ENCODE measurements at places on chromosomes 5 and 9.

- no peak for DNase-seq
Observed at GRCh38 chr9:96056226-96056625, 180.7 kb downstream of the ERCC6L2 start.

- no peak for DNase-seq
Observed at GRCh38 chr5:57531333-57531732, 48.7 kb upstream of the ACTBL2 start.

DNA sequence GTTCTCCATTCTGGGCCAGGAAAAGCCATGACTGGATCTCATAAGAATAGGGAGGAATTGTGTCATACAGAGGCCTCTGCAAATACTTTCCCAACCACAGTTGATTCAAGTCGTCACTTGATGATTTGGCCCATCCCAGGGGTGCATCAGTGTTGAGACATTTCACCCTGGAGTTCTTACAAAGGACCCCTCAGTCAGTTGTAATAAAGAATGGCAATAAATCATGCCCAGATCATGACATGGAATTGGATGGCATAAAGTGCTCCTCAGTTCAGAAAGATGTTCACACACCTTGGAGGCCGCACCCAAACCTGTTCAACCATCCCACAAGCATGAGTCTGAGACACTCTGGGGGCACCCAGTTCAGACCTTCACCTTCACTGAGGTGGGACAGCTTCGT is 168.1 kb downstream of the NR3C1 start:
- no peak for DNase-seq

DNA sequence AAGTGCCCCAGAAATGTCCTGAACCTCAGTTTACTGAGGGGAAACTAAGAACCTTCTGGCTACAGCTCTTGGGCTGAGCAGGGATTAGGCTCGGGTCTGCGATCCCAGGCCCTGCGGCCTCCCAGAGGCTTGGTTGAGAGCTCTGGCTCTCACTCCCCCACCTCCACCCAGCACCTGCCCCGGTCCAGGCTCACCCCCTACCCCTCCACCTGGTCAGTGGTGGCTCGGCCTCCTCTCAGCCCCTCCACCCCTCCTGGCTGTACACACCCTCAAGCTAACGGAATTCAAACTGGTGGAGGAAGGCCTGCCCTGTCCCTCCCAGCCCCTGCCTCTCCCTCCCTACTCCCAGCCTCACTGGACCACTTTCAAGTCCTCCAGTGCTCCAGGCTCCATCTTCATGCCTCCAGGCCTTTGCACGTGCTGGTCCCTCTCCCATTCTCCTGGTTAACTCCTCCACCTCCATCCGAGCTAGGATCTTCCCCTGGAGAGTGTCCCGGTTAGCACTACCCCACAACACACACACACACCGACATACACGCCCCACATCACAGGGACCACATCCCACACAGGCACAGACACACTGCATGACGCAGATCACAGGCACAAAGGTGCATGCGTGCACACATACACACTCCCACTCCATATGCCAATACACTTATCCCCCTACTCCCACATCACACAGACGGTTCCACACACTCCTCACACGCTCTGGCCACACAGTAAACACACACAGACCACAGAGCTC is 130.9 kb downstream of the C9orf50 start:
- peak; percentile 21 for DNase-seq

- no peak for DNase-seq
Observed at GRCh38 chr5:124979251-124979650, 232.8 kb upstream of the ZNF608 start.

GRCh38 chr5:94841598-94842322 is 223.3 kb downstream of the SLF1 start:
- DNase-seq = no peak

GRCh38 chr5:120464627-120465435 is 731 bp downstream of the PRR16 start:
- no peak for DNase-seq

GRCh38 chr9:136771907-136772415 is 7.6 kb upstream of the LCN15 start:
- no peak for DNase-seq

DNA sequence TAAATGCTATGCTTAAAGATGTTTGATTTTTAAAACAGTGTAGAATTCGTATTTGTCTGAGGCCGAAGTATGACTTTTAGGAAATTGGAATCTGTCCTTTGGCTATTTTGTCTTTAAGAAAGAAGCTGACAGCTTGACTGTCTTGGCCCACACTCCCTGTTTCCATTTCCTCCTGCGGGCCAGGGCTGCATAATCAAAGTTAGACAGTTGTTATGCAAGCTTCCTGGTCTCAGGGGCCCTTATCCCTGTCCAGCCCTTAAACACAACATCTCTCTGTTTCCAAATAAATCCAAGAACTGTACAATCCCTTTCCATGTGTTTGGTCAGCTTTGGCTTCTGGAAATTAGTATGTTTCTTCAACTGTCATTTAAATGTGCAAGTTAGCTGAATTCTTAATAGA is 54.6 kb upstream of the ECM2 start:
- DNase-seq = no peak

- no peak for DNase-seq
Observed at GRCh38 chr9:131545786-131546335, 538 bp downstream of the PRRT1B start.

DNA sequence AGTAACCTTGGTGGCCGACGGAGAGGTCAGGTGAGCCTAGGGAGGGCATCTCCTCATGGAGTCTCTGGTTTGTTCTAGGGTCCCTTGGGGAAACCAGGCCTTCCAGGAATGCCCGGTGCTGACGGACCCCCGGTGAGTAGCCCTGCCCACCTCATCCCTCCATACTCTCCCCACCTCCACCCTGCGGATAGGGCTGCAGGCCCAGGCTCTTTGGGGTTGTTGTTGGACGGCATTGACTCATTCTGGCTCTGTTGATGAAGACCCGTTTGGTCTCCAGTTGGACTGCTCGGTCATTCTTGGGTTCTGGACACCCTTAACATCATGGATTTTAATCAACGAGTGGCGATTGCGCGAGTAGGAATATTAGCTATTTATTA is 112.3 kb upstream of the FCN2 start:
- DNase-seq = no peak

GRCh38 chr5:141508798-141509611 is 20.1 kb downstream of the PCDHGC5 start:
- peak; percentile 51 for DNase-seq

DNA sequence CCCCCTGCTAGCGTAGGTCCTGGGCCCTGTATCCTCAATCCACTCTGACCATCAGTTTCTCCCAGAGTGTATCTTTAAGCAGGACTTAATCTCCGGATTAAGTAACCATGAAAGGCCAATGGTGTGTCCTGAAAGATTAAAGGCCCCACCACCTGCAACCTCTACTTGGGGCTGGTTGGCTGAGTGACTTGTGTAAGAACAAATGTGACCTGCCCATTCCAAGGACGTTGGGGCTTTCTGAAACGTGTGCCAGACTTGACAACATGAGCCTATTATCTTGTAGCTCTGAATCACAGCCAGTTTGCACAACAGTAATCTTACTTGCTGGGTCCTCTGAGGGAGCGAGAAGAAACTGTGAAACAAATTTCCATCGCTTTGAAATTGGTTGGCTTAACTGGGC is 3.1 kb upstream of the PRELID2 start:
- DNase-seq = no peak

- DNase-seq = no peak
Observed at GRCh38 chr5:111068213-111068612, 3.3 kb upstream of the TSLP start.

GRCh38 chr5:139150367-139150999 is 47.7 kb downstream of the SIL1 start:
- no peak for DNase-seq

GRCh38 chr9:34037626-34038025 is 11.1 kb downstream of the UBAP2 start:
- no peak for DNase-seq

DNA sequence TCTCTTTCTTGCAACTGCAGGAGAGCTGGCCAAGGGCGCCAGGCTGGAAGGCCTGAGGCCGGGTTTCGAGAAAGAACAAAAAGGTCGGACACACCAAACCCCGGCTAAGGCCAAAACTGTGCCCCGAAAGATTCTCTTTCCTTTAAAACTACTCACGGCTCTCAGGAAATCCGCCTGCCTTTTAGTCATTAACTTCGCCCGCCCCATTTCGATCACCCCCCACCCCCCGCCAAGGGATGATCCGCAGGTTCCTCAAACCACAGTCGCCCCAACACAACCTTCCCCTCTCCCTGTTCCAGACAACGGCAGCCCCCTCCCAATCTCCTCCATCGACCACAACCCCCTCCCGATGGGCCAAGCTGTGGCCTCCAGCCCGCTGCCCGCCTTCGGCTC is 536 bp downstream of the FEM1C start:
- DNase-seq = peak; percentile 35

GRCh38 chr9:95077766-95078370 is 239.6 kb downstream of the FANCC start:
- DNase-seq = no peak

- no peak for DNase-seq
Observed at GRCh38 chr9:136059321-136059791, 35.7 kb downstream of the NACC2 start.

DNA sequence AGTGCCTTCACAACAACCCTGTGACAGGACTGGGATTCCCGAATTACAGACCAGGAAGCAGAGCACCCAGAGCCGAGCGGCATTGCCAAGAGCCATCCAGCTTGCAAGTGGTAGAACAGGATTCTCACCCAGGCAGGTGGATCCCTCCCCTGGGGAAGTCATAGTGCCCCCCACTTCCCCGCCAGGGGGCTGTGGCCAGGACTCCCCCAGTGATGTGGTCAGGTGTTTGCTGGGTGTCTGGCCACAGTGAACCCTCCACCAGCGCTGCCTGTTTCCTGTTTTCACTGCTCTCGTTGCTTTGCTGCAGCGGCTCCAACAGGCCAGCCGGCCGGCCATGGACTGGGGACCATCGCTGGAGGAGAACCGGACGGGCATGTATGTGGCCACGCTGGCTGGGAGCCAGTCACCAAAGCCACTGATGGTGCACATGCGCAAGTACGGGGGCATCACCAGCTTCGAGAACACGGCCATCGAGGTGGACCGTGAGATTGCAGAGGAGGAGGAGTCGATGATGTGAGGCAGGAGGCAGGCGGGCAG is 19.3 kb downstream of the SLC6A7 start:
- DNase-seq = no peak

DNA sequence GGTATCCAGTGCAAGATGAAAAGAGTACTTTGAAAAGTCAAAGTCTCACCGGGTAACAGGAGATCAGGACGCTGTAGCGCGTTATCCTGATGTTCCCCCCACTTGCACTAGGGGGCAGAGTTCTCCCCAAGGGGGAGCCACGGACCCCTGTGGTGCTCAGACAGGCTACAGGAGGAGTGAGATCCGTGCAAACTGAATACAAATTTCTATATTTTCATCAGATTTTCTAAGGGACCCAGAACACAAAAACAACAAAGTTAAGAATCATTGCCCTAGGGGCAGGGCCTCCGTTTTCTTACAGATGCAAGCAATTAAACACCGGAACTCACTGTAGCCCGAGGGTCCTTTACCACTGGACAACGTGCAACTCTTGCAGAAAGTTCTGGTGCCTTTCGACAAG is 2.0 kb downstream of the MYO10 start:
- peak; percentile 23 for DNase-seq

DNA sequence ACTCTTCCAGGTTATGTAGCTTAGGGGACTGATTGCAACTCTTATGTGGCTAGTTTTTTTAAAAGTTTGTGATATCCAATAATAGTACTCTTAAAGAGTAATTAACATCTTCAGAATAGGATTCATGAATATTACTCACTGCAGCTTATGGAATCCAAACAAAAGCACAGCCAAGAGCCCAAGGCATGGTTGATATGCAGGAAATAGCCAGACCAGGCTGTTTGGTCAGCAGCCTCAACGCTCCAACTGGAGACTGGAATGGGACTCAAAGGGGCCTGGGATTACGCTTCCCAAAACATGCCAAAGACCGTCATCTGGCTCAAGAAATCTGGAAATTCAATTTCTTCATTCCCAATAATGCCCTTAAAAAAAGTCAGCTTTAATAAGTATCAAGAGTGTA is 268.6 kb downstream of the SEC61B start:
- no peak for DNase-seq

GRCh38 chr5:175479125-175479881 is 943 bp downstream of the SFXN1 start:
- no peak for DNase-seq

GRCh38 chr9:118059484-118060278 is 355.5 kb downstream of the TLR4 start:
- DNase-seq = no peak

DNA sequence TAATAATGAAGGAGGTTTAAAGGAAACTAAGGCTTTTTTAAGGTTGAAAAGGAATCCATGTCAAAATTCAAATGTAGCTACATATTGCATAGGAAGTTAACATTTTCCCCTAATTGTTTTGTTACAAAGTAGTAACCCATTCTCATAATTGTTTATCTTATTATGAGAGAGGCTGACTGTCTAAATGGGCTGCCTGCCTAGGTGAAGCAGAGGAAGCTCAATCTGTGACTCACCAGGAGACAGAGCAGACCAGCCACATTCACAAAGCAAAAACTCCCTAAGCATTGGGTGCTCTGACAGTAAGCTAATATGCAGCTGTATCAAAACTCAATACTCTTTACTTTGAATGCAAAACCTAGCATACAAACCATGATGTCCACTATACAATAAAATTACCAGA is 208.5 kb downstream of the ROR2 start:
- DNase-seq = no peak

- DNase-seq = no peak
Observed at GRCh38 chr5:68662804-68663307, 431.0 kb upstream of the SLC30A5 start.

DNA sequence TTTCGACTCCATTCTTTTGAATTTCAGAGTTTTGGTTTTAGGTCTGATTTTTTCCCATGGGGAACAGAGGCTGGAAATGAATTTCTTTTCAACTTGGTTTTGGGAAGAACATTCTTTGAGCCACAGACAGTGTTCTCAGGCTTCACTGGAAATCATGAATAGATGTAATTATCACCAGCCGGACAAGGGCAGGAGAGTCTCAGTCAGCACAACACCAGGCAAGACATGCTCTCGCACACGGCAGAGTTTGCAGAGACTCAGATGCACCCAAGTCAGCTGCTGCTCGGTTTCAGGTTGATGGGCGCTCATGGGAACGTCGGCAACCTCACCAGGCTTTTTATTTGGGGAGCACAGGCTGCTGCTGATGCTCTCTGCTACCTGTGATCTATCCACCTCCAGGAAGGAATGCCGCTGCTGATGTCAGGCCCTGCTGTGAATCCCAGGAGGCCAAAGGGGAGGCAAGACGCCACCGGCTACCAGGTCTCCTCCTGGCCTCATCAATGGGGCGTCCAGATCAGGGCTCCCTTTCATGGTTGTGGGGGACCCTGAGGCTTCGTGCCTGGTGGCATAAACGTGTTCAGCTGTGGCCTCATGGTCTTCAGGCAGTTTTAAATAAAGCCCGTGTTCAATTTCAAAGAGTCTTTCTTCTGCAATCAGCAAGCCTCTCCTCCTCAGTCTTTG is 332.3 kb upstream of the IRX4 start:
- no peak for DNase-seq

All from NCI-H2171 treated with DMSO at 0.1 percent for 48 hours (cell line).